Hair follicle dermal papilla cell (primary cell): ENCODE measurements at places on chromosomes 16 and 17. TPM values are rescaled to one million over a fixed set of nuclear protein-coding genes. Genes with fewer than 3 reads are reported as not detected.

The PDE6G gene
- total RNA-seq, result not detected in 2 replicates

The NAE1 gene
- 45.6 and 46.0 TPM in 2 replicates for total RNA-seq

The RCVRN gene
- under 0.01 and 0.16 TPM in 2 replicates for total RNA-seq

The HSF4 gene
- total RNA-seq, result 4.5 and 9.6 TPM in 2 replicates

The CX3CL1 gene
- 0.32 TPM in 1 of 2 replicates, not detected in the other for total RNA-seq

The PRSS21 gene
- 0.49 TPM in 1 of 2 replicates, not detected in the other for total RNA-seq

The GRIN2C gene
- total RNA-seq, result 0.12 and 0.16 TPM in 2 replicates

The ATP2A3 gene
- total RNA-seq, result 0.32 and 0.85 TPM in 2 replicates

The SPAG9 gene
- total RNA-seq, result 121 and 141 TPM in 2 replicates

The SLC35G6 gene
- total RNA-seq, result not detected in 2 replicates

The PMP22 gene
- 140 and 179 TPM in 2 replicates for total RNA-seq

The OR1F1 gene
- total RNA-seq, result not detected in 2 replicates
